ENCODE measurements at places on chromosomes 6 and 20.

- no peak for DNase-seq
These were observed 78.7 kb upstream of the PHACTR3 start for GRCh38 chr20:59525500-59526241.

GRCh38 chr6:111602481-111603011 lies 3.1 kb downstream of the TRAF3IP2 start:
- no peak for DNase-seq

GRCh38 chr6:3163248-3163594 lies 5.9 kb upstream of the TUBB2A start:
- DNase-seq = no peak

DNA sequence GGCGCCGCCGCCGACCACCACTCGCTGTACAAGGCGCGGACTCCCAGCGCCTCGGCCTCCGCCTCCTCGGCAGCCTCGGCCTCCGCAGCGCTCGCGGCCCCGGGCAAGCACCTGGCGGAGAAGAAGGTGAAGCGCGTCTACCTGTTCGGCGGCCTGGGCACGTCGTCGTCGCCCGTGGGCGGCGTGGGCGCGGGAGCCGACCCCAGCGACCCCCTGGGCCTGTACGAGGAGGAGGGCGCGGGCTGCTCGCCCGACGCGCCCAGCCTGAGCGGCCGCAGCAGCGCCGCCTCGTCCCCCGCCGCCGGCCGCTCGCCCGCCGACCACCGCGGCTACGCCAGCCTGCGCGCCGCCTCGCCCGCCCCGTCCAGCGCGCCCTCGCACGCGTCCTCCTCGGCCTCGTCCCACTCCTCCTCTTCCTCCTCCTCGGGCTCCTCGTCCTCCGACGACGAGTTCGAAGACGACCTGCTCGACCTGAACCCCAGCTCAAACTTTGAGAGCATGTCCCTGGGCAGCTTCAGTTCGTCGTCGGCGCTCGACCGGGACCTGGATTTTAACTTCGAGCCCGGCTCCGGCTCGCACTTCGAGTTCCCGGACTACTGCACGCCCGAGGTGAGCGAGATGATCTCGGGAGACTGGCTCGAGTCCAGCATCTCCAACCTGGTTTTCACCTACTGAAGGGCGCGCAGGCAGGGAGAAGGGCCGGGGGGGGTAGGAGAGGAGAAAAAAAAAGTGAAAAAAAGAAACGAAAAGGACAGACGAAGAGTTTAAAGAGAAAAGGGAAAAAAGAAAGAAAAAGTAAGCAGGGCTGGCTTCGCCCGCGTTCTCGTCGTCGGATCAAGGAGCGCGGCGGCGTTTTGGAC lies 2.0 kb downstream of the SOX4 start:
- DNase-seq = no peak

- no peak for DNase-seq
These were observed 17.4 kb downstream of the MDFI start for GRCh38 chr6:41655646-41656001.

- DNase-seq = no peak
These were observed 176.5 kb upstream of the GJE1 start for GRCh38 chr6:141956046-141956761.

GRCh38 chr6:144602523-144603180 lies 317.5 kb downstream of the UTRN start:
- DNase-seq = no peak
